ENCODE measurements at places on chromosomes 6 and 20. TPM values are rescaled to one million over a fixed set of nuclear protein-coding genes. Genes with fewer than 3 reads are reported as not detected.

OPRM1 gene
- total RNA-seq = not detected

SMOC2 gene
- 0.42 TPM for total RNA-seq

SERAC1 gene
- 7.6 TPM for total RNA-seq

SLC17A2 gene
- not detected for total RNA-seq

LCA5 gene
- 2.0 TPM for total RNA-seq

CLPSL1 gene
- not detected for total RNA-seq

MAN1A1 gene
- total RNA-seq = 46.0 TPM

TRAPPC3L gene
- total RNA-seq = not detected

OR2J3 gene
- not detected for total RNA-seq

DNA sequence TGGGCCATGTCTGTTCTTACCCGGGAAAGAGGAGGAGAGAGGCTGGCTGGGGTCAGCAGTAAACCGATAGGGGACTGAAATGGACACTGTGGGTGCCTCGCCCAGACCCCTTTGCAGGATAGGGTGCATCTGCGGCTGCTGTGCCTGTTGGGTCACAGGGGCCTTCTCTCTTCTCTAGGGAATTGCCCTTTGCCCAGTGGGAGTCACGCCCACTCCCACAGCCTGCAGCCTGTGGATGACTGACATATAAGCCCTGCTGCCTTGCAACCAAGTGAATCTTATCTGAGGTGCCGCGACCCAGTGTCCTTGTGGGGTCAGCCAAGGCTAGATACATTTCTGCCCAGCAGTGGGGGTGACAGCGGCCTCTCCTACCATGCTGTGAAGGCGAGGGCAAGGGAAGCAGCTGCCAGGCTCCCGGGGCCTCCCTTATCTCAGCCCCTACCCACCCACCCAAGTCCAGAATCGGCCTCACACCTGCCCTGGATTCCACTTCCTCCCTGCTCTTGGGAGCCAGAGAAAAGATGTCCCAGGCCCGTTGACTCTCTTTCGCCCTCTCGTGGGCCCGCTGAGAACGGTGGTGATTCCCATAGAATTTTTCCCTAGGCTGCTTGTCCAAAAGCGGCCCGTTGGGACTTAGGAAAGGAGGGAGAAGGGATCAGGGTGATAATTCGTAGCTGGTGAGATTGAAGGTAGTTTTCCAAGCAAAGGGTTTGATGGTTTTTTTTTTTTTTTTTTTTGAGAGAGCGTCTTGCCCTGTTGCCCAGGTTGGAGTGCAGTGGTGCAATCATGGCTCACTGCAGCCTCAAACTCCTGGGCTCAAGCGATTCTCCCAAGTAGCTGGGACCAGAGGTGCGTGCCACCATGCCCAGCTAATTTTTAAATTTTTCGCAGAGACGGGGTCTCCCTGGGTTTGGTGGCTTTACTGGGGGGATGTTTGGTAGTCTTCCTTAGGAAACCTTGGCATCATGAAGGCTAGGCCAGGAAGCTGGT lies 76.4 kb upstream of the RNF24 start:
- H3K36me3 ChIP-seq = no peaks in the 10 kb centered on the region
- no peaks in the 10 kb centered on the region for H3K4me1 ChIP-seq
- H3K4me3 ChIP-seq = no peak overlapping the region
- H3K27ac ChIP-seq = no peak overlapping the region

DNA sequence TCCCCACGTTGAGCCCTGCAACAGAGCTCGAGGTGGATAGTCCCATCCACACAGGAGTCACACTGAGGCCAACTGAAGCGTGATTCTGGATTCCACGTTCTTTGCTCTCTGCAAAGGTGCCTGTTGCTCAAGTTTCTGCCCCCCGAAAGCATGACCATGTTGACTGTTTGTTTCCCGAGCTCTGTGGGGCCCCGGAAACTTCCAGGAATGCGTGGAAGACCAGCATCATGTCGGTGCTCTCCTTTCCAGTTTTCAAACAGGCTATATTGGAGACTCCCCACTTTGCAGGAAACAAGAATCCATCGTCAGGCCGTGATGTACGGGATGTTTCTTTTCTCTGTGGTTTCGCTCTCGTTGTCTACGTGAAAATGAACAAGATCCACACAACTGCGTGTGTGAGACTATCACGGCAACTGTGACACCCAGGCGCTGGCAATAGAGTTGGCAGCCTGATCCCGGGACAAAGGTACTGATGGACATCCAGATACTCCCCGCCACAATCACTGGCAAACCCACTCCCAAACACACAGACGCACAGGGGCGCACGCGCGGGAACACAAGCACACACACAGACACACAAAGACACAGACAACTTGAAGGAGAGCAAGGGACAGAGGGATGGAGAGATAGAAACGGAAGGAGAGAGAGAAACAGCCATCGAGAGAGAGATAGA lies 444.6 kb upstream of the DEFB115 start:
- DNase-seq = no peak
- H3K36me3 ChIP-seq = no peaks in the 10 kb centered on the region
- H3K27ac ChIP-seq = no peak overlapping the region
- no peak overlapping the region for H3K4me3 ChIP-seq

- no peaks in the 10 kb centered on the region for H3K36me3 ChIP-seq
- no peak for DNase-seq
- peaks cover 28% of the 10 kb centered on the region for H3K27me3 ChIP-seq
- H3K4me3 ChIP-seq = no peak overlapping the region
Measured at GRCh38 chr6:70270287-70271005, 32.4 kb downstream of the COL9A1 start.

- no peaks in the 10 kb centered on the region for H3K27me3 ChIP-seq
- H3K4me1 ChIP-seq = peaks cover 15% of the 10 kb centered on the region
- peaks cover 9% of the 10 kb centered on the region for H3K36me3 ChIP-seq
- DNase-seq = peak; percentile 51
Measured at GRCh38 chr6:157316871-157317814, 6.2 kb downstream of the TMEM242 start.

DNA sequence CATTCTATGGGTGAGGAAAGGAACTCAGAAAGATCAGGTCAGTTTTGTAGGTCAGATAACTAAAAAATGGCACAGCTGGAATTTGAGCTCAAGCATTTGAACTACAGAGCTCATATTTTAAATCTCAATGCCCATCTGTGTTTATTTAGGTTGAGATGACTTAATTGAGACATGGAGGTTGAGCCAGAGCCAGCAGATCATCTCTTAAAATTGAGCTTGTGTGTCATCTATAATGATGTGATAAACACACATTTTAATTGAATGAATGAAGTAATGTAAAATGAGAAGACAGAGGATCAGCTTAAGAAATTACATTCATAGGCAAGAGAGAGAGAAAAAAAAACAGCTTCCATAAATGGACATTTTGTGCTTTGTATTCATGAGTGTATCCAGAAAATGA lies 3.7 kb downstream of the MANEA start:
- H3K27ac ChIP-seq = no peak overlapping the region
- peaks cover 4% of the 10 kb centered on the region for H3K4me1 ChIP-seq
- H3K36me3 ChIP-seq = no peaks in the 10 kb centered on the region

DNA sequence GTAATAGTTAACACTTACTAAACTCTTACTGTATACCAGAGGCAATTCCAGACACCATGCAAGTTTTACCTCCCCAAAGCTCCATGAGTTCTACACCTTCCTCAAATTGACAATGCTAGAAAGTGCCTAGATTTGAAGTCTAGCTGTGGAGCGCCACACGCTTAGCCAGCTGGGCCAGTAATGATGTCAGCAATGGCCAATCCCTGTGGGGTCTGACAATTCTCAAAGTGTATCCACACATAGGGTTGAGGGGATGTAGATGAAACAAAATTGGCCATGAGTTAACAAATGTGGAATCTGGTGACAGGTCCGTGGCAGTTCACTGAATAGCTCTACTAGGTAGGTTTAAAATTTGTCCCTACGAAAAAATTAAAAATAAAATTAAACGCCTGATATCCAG lies 1.3 kb downstream of the ZNF343 start:
- H3K27me3 ChIP-seq = no peaks in the 10 kb centered on the region
- H3K27ac ChIP-seq = no peak overlapping the region
- peak overlapping the region; percentile 89 for H3K4me3 ChIP-seq
- no peak for DNase-seq

- H3K4me1 ChIP-seq = no peaks in the 10 kb centered on the region
- H3K4me3 ChIP-seq = no peak overlapping the region
- H3K36me3 ChIP-seq = no peaks in the 10 kb centered on the region
- DNase-seq = no peak
- no peaks in the 10 kb centered on the region for H3K27me3 ChIP-seq
- H3K27ac ChIP-seq = no peak overlapping the region
Measured at GRCh38 chr6:39353698-39354315, 31.3 kb upstream of the KCNK16 start.

DNA sequence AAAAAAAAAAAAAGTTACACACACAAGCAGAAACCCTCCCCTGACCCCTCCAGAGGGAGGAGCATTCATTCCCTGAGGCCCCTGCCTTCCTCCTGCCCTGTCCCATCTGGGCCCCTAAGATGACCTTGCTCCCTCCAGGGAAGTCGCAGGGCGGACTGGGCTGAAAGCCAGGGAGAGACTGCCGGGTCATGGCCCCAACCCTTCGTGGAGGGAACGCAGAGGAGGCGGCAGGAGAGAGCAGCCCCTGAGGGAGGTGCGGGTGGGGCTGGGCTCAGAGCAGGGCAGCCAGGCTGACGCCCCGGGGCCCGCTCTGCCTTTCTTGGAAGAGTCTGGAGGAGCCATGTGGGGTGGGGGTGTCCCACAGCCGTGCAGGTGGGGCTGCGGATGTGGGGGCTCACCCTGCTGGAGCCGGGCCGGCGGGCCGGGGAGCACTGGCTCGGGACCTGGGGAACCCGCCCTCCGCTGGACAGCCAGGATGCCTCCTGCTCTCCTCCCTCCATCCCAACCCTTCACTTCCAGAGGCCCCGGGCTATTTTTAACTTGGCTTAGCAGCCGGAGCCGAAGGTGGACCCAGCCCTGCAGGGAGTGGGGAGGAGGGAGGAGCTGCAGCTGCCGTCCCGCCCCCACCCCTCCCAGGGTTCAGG lies 15.0 kb upstream of the ABHD16B start:
- H3K4me1 ChIP-seq = peaks cover 28% of the 10 kb centered on the region
- no peaks in the 10 kb centered on the region for H3K27me3 ChIP-seq
- peak overlapping the region; percentile 49 for H3K4me3 ChIP-seq
- no peaks in the 10 kb centered on the region for H3K36me3 ChIP-seq
- DNase-seq = no peak

- no peaks in the 10 kb centered on the region for H3K4me1 ChIP-seq
- no peak overlapping the region for H3K27ac ChIP-seq
- H3K4me3 ChIP-seq = no peak overlapping the region
- no peaks in the 10 kb centered on the region for H3K27me3 ChIP-seq
- no peak for DNase-seq
Measured at GRCh38 chr6:46269447-46270229, 98.9 kb upstream of the ENPP5 start.

GRCh38 chr6:96613291-96613999 lies 50.5 kb downstream of the FHL5 start:
- H3K4me1 ChIP-seq = no peaks in the 10 kb centered on the region
- H3K36me3 ChIP-seq = no peaks in the 10 kb centered on the region
- no peaks in the 10 kb centered on the region for H3K27me3 ChIP-seq
- no peak overlapping the region for H3K27ac ChIP-seq
- no peak overlapping the region for H3K4me3 ChIP-seq
- DNase-seq = no peak

- no peaks in the 10 kb centered on the region for H3K27me3 ChIP-seq
- H3K4me1 ChIP-seq = no peaks in the 10 kb centered on the region
- H3K36me3 ChIP-seq = no peaks in the 10 kb centered on the region
- no peak overlapping the region for H3K27ac ChIP-seq
- no peak overlapping the region for H3K4me3 ChIP-seq
Measured at GRCh38 chr6:164749221-164750064, 560.0 kb downstream of the C6orf118 start.

GRCh38 chr20:8321001-8321400 lies 188.9 kb downstream of the PLCB1 start:
- no peaks in the 10 kb centered on the region for H3K27me3 ChIP-seq
- DNase-seq = no peak
- H3K4me3 ChIP-seq = no peak overlapping the region

DNA sequence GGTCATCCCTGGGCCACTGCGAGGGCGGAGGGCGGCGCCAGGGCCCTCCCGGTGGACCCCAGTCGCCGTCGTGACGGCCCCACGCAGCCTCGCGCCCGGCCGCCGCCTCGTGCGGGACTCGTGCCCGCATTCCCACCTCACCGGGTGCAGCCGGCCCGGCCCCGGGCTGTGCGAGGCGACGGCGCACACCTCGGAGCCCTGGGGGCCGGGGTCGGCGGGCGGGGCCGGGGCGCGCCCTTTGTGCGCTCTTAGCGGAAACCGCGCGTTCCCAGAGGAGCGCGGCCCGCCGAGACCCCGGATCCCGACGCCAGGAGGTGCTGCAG lies 5.5 kb upstream of the DLL1 start:
- DNase-seq = no peak
- H3K4me1 ChIP-seq = peaks cover 14% of the 10 kb centered on the region
- no peak overlapping the region for H3K4me3 ChIP-seq
- peaks cover 4% of the 10 kb centered on the region for H3K27me3 ChIP-seq

DNA sequence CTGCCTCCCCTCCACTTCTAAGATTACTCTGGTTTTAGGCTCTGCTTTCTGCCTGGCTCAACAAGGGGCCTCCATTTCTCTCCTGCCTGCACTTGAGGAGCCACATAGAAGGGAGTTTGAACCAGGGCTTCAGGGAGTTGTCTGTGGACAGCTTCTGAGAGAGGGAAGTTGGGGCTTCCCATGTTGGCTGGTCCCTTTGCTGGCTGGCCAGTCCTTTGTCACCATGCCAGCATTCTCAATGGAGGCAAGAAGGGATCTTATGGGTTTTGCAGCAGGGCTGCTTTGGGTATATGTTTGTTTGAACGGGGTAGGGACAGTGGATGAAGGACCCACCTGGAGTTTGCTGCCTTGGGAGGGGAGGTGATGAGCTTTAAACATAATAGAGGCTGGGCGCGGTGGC lies 124.9 kb downstream of the CARMIL1 start:
- no peaks in the 10 kb centered on the region for H3K4me1 ChIP-seq
- DNase-seq = no peak
- no peaks in the 10 kb centered on the region for H3K27me3 ChIP-seq
- no peak overlapping the region for H3K27ac ChIP-seq
- no peaks in the 10 kb centered on the region for H3K36me3 ChIP-seq
- no peak overlapping the region for H3K4me3 ChIP-seq

- DNase-seq = no peak
- H3K27ac ChIP-seq = no peak overlapping the region
- no peaks in the 10 kb centered on the region for H3K4me1 ChIP-seq
Measured at GRCh38 chr6:162873537-162873936, 145.8 kb downstream of the PACRG start.

- no peak overlapping the region for H3K27ac ChIP-seq
- H3K36me3 ChIP-seq = no peaks in the 10 kb centered on the region
- H3K4me1 ChIP-seq = no peaks in the 10 kb centered on the region
- no peak for DNase-seq
- no peak overlapping the region for H3K4me3 ChIP-seq
- H3K27me3 ChIP-seq = no peaks in the 10 kb centered on the region
Measured at GRCh38 chr6:4670290-4670689, 105.9 kb upstream of the CDYL start.

DNA sequence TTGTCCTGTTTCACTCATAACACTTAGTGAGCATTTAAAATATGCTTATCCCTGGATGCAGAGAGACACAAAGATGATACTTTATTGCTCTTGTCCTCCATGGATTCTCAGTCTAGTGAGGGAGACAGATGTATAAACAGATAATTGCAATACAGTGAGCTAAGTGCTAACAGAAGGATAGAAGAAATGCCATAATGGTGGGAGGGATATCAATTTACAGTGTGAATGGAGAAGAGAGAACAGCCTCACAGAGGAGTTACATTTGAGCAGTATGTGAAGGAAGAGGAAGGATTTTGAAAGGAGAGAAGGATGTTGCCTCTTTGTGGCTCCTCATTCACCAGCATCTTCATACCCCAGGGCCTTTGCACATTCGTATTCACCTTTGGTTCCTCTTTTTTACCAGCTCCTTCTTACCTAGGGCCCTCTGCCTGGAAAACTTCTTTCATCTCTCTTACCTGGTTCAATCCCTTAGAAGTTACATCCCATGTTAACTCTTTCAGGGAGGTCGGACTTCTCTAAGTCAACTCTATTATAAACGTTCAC lies 341.7 kb downstream of the PRL start:
- H3K27me3 ChIP-seq = no peaks in the 10 kb centered on the region
- no peak overlapping the region for H3K27ac ChIP-seq
- no peaks in the 10 kb centered on the region for H3K4me1 ChIP-seq
- no peak for DNase-seq

Data from HCT116 (cell line).